Activated CD8-positive, alpha-beta T cell treated with anti-CD3 and anti-CD28 coated beads, Interleukin-2, amount 10 ng/mL, durations not matched to agents 7 days and 5 days (primary cell): ENCODE measurements at places on chromosomes 1 and 21. TPM values are rescaled to one million over a fixed set of nuclear protein-coding genes. Genes with fewer than 3 reads are reported as not detected.

Gene MATN1
- total RNA-seq: not detected

Gene KCNA3
- total RNA-seq: 49.3 TPM

Gene SLC22A15
- 0.60 TPM for total RNA-seq

Gene GPR157
- 1.2 TPM for total RNA-seq

Gene OR2T10
- not detected for total RNA-seq

Gene HORMAD1
- total RNA-seq: not detected
